ENCODE measurements at places on chromosomes 13 and 19.
A peak's percentile ranks its signal among the peaks of the same experiment; 100 is the strongest.

GRCh38 chr19:45866400-45867176, 2.5 kb downstream of the FOXA3 start:
- no peak for DNase-seq

DNA sequence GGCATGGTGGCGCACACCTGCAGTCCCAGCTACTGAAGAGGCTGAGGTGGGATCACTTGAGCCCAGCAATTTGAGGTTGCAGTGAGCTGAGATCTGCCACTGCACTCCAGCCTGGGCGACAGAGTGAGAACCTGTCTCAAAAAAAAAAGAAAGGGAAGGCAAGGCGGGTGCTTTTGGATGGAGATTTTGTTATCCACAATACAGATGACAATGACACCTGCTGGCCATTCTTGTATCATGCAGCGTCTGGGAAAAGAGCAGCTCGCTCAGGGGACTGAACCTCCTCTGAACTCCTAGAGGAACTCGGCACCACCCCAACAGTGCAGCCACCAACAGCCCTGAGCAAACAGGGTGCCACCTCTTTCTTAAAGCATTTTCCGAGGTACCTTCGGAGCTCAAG, 22.8 kb downstream of the HAUS8 start:
- no peak for DNase-seq

DNA sequence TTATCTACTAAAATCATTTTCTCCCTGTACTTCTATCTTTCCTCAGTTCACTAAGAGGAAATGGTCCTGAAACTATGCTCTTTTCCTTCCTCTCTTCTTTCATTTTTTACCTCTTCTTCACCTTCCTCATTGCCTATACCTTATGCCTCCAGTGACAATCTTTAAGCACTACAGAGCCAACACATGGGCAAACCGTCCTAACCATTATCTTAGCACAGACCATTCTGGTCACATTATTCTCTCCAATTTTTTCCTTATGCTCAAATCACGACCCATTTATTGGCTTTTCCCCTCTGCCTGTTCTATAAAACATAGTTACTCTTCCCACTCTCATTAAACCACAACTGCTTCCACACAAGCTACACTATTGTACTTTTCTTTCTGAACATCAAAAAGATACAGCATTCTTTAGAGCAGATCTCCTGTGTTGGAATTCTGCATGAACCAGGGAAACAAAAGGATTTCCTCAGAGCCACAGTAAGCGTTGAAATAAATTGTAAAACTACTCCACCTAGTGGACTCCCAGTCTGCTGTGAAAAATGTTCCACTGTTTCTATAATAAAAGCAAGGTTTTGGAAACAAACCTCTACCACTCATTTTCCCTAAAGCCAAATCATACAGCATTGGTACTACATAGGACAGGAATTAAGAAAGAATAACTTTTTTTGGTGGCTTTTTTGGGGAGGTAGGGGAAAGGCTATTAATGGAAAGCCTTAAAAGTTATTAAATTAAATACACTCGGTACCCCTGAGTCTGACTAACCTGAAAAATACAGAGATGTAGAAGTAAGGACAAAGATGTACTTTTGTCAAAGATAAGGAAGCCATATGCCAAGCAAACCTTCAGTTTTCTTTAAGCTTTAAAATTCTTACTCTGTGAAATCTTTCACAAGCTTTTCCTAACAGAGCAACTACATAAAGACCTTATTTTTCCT, 19.5 kb downstream of the NUFIP1 start:
- DNase-seq, result no peak

GRCh38 chr13:111368091-111368490, 47.6 kb downstream of the TEX29 start:
- DNase-seq, result no peak

DNA sequence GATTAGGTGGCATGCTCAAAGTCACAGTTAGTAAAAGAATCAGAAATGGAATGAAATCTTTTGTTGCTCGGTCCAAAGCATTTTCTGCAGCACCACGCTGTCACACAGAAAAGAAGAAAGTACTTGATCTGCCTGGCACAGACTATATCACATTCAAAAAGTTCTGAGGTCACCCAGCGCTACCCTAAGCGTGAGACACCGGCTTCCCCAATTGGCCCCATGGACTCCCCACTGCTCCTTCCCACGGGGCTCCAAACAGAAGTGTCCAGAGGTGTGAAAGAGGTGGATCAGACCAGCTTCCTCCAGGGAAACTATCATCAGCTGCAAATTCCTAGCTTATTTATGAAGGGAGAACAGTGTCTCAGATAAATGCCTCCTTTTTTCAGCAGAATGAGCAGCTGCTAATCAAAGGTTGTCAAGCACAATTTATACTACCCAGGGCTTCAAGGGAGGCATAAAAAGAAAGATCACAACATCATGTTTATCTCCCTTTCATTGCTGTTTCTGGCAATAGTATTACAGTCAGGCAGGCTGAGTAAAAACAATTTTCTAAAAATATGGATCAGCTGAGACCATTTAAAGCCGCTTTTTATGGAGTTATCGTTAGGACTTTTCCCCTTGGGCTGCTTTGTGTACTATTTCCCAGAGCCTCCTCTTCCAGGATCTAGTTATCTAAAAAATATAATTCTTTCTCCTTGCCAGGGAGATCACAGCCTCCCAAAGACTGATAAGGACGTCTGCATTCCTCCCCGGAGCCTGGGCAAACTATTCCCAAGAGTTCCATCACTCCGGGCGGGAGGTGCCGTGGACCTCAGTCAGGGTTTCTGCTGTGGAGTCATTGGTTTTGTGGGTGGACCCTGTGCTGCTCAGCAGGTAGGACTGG, 208.0 kb downstream of the LHFPL6 start:
- DNase-seq, result no peak

GRCh38 chr13:80473695-80474094, 132.8 kb upstream of the SPRY2 start:
- no peak for DNase-seq

GRCh38 chr19:1673645-1674292, 21.4 kb upstream of the TCF3 start:
- DNase-seq, result no peak

DNA sequence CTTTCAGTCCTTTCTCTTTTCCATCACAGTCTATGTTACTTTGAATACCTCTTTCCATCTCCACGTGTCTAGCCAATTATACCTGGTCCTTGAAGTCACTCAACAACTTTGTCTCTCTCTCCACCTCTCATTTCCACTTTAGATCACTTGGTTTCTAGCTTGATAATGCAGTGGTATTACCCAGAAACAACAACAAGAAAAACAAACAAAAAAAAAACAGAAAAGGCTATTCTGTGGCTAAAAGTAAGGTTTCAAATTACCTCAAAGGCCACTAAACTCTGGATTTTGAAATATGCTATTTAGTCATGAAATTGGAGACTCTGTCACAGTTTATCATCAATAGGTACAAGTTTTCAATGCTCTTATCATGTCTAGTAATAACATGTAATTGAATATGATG, 184.8 kb downstream of the PCDH9 start:
- no peak for DNase-seq

GRCh38 chr13:99265162-99265800, 7.1 kb upstream of the GPR18 start:
- DNase-seq, result no peak

GRCh38 chr13:99151516-99151915, 49.1 kb upstream of the UBAC2 start:
- DNase-seq, result no peak

DNA sequence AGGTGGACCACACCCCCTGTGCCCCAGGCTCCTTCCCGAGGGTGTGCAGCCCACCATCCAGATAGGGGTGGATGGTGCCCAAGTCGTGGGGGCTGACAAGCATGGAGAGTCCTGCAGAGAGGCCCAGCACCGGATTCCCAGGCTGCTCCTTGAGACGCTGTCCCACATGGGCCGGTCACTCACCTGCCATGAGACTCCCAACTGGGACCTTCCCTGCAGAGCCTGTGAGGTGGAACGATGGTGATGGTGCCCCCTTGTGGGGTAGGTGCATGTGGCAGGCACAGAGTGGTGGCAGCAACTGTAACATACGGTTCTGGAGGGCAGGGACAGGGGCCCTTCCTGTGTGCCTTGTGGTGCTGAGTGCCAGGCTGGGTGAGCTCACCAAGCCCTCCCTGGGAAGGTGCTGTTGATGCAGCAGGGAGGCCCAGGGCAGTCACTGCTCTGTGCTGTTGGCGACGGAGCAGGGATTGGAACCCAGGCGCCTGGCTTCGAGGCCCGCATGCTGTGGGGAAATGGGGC, 33.1 kb downstream of the PPP1R37 start:
- peak; percentile 14 for DNase-seq

DNA sequence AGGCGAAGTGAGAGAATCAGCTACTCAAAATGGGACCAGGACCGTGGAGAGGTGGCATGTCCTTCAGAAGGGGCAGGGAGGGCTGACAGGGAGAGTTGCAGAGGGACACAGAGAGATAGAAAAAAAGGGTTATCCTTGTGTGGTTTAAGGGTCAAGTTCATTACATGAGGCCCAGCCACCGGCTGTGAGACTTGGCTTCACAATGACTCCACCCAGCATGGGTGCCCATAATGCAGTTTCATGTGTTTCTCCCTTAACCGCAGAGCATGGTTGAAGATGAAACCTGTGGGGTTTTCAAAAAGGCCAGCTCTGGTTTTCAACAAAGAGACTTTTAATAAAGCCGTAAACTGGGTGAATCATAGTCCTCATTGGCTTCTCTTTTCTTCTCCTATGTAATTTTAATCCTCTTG, 164.6 kb downstream of the KLF5 start:
- DNase-seq, result no peak

- DNase-seq, result no peak
Observed at GRCh38 chr19:20860339-20860738, 62.7 kb upstream of the ZNF85 start.

DNA sequence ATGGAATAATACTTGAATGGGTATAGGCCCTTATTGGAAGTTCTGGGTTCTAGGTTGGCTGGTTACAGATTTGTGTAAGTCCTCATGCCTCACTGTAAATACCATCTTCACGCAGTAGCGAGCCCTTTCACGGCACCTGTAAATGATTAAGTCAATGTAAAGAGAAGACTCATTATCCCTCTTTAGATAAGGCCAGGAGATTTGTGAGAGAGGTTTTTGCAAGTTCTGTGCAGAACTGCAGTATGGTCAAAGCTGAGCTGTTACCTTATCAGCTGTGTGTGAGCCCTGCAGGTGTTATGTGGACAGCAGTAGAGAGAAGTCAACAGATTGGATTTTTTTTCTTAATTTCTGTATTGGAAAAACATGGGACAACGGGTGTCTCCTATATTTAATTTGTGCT, 141.6 kb downstream of the SHISA2 start:
- no peak for DNase-seq

DNA sequence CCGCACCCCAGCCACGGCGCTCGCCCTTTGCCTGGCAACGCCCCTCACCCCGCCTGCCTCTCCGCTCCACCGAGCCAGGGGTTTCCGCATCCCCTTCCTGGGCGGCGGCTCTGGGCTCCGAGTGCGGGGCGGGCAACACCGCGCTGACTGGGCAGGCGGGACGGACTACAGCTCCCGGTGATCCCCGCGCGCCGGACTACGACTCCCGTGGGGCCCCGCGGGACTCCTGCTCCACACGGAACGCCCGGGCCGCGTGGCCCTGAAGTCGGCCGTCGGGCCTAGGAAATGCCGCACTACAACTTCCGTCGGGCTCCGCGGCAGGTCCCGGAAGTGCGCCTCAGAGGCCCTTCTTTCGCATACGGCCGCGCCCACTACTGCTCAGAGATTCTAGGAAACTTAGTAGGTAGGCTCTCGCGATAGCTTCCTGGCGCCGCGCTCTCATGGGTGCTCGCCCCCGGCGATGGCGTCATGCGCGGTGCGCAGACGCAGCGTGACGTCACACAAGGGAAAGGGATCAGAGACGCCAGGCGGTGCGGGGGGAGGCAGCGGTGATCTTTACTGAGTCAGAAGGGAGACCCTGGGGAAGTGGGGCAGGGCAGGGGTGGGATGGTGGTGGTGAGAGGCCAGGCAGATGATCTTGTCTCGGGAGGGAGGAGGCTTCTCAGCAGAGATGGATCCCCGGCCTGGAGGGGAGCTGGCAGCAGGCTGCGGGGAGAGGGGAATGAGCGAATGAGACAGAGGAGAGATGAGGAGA, at the start of gene JOSD2:
Gene JOSD2, minus strand, starts transcription at position 123 of the 754 bp plus-strand sequence. CDS start 760 bp downstream, outside the sequence.
- peak; percentile 92 for DNase-seq

GRCh38 chr19:32702010-32702409, 10.4 kb downstream of the NUDT19 start:
- DNase-seq, result no peak

GRCh38 chr19:51219971-51220370, 4.9 kb upstream of the CD33 start:
- DNase-seq, result no peak

GRCh38 chr19:8456064-8456463, 11.3 kb downstream of the HNRNPM start:
- no peak for DNase-seq

- no peak for DNase-seq
Observed at GRCh38 chr13:98274921-98275487, 97.9 kb upstream of the RNF113B start.

DNA sequence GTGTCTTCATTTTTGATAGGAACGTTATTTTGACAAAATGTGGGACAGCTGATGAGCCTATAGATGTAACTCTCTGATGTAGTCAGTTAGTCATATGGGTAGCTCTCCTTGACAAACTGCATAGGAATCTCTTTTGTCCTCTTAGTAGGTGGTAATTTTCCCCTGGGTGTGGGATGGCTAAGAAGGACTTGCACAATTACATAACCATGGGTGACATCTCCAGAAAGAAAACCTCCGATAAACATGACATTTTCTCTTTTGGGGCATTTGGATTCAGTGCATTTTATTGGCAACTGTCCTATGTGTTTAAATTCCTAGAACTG, 41.8 kb downstream of the IGFL3 start:
- no peak for DNase-seq

DNA sequence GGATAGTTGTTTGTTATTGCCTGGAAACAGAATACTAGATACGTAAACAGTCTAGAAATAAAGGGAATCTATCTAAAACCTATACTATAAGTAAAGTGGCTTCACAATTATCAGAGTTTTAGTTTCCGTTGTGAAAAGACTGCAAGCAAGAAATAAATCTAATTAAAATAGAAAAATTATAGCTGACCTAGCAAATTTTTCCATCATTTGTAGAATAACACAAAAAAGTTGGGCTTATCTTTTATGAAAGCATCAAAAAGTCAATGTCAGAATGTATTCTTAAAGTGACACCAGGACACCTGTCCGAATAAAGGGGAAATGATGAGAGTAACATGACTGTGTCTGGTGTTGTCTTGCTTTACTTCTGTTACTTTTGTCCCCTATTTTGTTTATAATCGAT, 1248.9 kb upstream of the MIR17HG start:
- DNase-seq, result no peak

DNA sequence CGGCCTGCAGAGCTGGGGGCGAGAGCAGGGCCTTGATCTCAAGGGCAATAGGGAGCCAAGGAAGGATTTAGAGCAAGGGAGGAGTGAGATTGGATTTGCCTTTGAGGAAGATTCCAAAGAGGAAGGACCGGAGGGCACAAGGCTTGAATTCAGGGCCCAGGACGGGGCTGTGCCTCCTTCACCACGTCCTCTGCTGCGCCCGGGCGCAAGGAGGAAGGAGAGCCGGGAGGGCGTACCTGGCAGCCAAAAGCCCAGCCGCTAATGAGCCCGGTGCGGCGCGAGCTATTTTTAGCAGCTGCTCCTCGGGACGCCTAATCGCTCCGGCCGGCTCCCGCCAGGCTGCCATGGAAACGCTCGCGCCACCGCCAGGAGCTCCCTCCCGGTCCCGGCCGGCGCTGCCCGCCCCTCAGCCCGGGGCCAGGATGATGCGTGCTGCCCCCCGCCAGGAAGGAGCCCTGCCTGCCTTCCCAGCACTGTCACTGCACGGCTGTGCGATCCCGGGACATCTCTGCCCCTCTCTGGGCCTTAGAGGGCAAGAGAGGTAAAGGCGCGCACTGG, 31.3 kb downstream of the TINCR start:
- no peak for DNase-seq

GRCh38 chr19:49851456-49852259, 699 bp downstream of the PTOV1 start:
- DNase-seq, result no peak
